ENCODE measurements at places on chromosomes 13 and 19.

GRCh38 chr13:73672492-73672891, 461.7 kb downstream of the KLF12 start:
- peak; percentile 17 for DNase-seq

DNA sequence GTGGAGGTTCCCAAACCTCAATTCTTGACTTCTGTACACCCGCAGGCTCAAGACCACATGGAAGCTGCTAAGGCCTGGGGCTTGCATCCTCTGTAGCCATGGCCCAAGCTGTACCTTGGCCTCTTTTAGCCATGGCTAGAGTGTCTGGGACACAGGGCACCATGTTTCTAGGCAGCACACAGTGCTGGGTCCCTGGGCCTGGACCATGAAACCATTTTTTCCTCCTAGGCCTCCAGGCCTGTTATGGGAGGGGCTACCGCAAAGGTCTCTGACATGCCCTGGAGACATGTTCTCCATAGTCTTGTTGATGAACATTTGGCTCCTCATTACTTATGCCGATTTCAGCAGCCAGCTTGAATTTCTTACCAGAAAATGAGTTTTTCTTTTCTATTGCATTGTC, 701.4 kb downstream of the FGF9 start:
- no peak for DNase-seq

DNA sequence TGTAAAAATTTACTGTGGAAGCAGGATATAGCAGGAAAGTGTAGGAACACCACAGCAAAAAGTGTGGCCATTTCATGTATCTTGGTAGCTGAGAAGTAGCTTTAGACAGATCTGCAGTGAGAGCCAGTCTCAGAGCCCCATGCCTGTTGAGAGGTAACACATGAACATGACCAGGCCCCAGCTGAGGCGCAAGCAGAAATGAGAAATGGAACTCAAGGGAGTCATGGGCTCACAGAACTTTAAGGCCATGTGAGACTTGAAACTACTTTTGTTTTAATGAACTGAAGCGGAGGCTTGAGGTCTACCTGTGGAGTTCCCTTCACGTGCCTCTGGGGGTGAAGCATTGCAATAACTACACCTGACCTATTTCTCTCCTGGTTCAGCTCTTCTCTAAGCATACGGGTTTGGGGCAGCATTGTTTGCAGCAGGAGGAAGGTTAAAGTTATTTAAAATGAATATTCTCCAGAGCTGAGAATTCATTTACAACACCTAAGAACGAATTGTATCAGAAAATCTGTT, 3.3 kb downstream of the MYO16 start:
- DNase-seq: no peak

GRCh38 chr19:41638641-41639081, 11.8 kb upstream of the CEACAM4 start:
- DNase-seq: no peak

DNA sequence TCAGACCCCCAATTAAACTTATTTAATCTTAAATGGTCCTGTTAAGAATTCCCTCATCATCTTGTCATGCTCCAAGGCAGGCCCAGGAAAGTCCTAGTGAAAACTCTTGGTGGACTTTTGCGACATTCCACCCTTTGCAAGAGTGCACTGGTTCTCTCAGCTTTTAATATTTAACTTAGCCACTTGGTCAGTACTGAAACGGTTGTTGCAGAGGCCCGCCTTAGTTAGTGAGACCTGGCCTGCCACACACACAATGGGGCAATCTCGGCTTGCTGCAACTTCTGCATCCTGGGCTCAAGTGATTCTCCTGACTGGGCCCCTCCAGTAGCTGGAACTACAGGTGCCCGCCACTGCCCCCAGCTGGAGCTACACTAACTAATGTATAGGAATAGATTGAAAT, 1366.0 kb downstream of the UQCRFS1 start:
- DNase-seq: no peak

- DNase-seq: no peak
Observed at GRCh38 chr19:41945135-41945766, 13.9 kb downstream of the RABAC1 start.

DNA sequence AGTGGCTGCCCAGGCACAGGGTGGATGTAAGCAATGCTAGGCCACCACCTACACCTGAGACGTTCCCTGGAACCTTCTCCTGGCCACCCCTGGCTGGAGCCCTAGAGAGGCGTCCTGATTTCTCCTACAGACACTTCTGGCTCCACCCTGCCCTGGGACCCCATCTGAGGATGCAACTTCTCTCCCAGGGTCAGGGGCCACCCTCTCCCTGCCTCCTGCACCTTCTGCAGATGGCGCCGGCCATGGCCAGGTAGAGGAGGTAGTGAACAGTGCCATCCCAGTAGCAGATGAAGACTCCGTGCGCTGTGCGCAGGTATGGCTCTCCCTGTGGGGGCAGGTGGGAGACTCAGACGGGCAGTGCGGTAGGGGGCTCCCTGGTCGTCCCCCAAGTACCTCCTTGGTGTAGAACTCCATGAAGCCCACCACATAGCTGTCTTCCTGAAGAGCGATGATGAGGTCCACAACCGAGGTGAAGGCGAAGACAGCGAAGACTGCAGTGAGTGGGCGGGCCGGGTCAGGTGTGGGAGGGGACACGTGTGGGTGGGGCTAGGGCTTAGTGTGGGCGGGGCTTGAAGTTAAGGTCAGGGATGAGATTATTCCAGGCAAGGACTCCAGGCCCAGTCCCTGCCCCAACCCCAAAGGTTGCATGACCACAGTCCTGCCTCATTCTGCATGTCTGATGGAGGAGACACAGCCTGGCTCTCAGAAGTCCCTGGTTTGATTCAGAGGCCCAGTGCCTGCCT, 3.0 kb downstream of the TM6SF2 start:
- no peak for DNase-seq

DNA sequence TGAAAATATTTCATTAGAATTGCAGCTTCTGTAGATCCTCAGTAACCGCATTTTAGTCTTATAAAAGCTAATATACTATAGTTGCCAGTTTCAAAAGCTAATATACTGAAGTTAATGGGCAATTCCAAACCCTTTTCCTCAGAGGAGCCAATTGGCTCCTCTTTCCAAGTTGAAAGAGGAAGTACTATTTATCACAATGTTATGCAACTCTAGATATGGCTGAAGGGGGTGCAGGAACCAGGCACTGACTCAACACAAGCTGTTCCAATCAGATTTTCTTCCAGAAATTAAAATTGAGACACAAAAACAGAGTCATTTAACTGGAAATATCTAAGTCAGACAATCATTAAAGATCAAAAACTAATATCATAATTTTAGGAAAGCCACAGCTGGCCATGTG, 258.9 kb downstream of the PCDH20 start:
- no peak for DNase-seq

- peak; percentile 66 for DNase-seq
Observed at GRCh38 chr19:58346961-58347929, 6.0 kb downstream of the A1BG start.

DNA sequence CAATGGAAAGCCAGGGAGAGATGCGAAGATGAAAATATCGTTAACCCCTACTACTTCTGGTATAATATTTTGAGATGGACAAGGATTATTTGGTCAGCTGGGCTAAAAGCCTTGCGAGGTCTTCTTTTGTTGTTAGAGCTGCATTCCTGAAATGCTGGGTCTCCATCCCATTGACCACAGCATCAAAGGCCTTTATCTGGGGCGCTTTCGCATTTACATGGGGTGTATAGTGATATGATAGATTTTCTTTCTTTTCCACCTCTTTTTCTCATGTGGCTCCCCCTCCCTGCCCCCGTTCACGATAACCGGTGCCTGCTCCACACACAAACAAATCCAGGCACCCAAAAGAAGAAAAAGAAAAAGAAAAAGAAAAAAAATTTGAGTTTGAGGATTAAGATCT, 77.5 kb downstream of the ZNF536 start:
- DNase-seq: no peak

DNA sequence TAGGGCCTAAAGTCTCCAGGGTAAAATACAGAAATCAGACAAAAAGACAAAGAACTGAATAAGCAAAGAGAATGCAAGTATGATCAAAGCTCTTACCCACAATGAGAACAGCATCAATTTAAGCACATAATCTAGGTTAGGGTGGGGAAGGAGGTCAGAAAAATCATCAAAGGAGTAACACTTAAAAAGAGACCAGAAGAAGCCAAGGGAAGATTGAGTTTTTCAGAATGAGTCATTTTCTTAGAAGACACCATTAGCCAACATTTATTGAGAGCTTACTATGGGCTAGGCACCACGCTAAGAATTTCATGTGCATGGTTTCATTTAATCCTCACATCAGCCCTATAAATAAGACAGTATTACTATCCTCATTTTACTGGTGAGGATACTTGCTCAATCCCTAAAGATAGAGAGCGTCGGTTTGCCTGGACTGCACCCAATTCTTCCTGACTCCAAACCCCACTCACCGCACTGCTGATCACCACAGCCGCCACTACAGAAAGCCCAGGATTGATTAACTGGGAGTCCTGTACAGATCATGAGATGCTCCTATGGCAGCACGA, 1.7 kb upstream of the SHISA2 start:
- no peak for DNase-seq

GRCh38 chr19:14181906-14182305, 24.1 kb downstream of the ADGRL1 start:
- no peak for DNase-seq

- DNase-seq: no peak
Observed at GRCh38 chr19:27765397-27765796, 1447.6 kb downstream of the UQCRFS1 start.

GRCh38 chr19:13588957-13589833, 82.9 kb upstream of the CACNA1A start:
- peak; percentile 74 for DNase-seq

Measured in muscle of back (tissue), 13 donors.